ENCODE measurements at places on chromosomes 13 and 19.

DNA sequence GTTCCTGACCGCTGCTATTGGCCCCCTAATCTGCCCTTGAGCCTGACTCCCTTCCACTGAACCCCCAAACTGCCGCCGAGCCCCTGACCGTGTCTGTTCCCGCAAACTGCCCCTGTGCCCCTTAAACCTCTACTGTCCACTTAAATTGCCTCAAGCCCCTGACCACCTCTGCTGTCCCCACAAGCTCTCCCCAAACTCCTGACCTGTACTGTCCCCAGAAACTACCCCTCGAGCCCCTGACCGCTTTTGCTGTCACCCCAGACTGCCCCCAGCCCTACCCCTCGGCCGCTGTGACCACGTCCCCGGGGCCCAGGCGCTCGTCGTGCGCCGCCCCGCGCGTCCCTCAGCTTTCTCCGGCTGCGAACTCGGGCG is 382 bp downstream of the ZNF77 start:
- no peak for DNase-seq

DNA sequence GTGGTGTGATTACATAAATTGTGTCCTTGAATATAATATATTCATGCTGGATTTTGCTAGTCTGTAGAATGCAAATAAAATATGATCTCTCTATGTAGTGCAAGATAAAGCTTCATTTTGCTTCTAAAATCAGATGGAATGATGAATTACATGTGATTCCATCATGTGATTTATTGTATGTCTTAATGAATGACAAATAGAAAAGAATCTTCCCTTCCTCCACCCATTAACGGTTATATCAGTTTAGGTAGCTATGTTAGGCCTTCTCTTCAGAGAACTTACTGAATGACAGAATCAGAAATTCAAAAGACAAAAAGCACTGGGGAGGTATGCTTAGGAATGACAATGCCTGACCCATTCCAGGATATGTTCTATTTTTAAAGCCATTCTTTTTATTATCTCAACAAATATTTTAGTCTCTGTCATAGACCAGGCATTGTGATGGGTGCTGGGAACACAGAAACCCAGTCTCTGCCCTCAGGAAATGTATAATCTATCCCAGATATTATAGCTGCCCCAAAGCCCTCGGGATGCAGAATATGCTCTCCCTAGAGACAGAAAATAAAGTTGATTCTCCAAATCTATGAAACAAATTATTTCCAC is 90.6 kb downstream of the TEX26 start:
- DNase-seq, result no peak

DNA sequence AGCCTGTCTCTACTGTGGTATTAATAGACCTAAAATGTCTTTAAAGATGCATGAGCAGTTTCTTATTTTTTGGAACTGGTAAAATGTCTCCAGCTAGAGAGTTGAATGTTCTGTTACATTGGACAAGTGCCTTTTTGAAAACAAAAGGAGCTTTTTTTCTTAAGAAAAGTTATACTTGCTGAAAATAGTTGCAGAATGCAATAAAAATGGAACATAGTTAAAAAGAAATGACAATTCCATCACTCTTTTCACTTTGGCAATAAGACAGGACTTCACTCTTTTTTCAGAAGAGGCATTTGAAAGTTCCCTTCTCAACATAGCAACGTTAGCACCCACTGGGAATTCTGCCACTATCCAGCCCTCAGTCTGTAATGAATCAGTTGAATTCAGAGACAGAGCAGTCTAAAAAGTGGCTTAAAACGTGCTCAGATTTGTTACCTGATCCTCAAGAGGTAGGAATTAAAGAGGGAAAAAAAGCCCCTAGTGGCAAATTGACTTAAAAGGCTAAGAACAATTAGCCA is 10.1 kb downstream of the RGCC start:
- no peak for DNase-seq

GRCh38 chr13:54486421-54487166 is 1458.0 kb downstream of the OLFM4 start:
- no peak for DNase-seq

DNA sequence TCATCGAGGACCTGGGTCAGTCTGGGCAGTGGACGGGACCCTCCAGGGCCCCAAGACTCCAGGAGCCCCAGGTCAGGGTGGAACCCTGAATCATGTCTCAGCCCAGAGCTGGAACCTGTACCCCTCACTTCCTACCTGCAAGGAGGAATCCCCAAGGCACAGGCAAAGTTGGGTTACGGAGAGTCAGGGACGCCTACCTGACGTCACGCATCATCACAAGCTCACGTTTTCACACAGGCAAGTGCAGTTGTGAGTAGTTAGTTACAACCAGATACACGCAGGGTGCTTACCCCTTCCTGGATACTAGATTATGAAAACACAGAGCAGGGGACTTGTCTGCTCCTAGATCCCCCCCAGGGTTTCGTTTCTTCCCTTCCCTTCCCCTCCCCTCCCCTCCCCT is 1.9 kb downstream of the RETN start:
- no peak for DNase-seq

DNA sequence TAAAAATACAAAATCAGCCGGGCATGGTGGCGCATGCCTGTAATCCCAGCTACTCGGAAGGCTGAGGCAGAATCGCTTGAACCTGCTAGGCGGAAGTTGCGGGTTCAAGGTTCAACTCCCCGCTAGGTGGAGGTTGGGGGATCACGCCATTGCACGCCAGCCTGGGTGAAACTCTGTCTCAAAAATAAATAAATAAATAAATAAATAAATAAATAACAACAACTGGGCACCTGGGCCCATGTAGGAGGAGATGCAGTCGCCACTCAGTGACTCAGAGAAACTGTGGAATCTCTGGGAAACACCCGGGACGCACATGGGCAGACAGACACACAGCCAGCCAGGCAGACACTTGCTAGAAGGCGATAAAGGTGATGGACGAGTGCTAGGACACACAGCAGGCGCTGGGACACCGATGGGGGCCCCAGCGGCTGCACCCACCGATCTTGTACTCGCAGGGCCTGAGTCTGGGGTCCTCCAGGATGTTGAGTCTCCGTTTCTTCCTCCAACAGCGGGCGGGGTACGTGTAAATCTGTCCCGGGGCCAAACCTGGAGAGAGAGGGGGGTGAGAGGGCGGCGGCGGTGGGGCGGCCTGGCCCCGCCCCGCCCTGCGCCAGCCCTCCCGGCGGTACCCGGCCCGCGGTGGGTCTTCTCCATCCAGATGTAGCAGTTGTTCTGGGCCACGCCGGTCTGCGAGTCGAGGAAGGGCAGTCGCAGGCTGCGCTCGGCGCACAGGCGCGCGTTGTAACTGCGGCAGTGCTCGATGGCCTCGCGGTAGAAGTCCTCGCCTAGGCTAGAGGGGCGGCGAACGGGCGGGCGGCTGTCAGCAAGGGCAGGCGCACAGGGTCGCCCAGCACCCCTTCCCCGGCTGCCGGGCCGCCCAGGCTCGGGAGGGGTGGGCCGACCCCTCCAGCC is 1.8 kb downstream of the DPF1 start:
- no peak for DNase-seq

DNA sequence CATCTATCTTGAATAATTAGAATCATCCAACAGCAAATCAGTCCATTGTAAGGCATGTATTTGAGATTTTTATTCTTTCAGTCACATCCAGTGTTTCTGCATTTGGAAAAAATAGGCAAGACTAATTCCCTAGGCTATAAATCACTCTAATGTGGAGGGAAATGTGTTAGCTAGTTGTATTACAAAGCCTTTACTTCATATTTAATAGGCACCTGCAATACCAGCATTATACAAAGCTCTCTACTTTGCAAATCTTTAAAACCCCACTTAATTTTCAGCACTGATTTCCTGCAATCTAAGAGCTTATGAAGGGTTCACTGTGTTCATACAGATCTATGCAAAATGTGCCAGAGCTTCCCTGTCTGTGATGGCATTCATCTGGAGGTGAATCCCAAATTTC is 12.3 kb downstream of the PCDH9 start:
- DNase-seq, result no peak

GRCh38 chr19:5466072-5466471 is 10.9 kb downstream of the ZNRF4 start:
- DNase-seq, result no peak

- DNase-seq, result no peak
Measured at GRCh38 chr13:104318121-104318520, 1251.9 kb upstream of the SLC10A2 start.

Measured in nucleus accumbens (tissue), 56 donors.